ENCODE measurements at places on chromosomes 12 and 14.
A peak's percentile ranks its signal among the peaks of the same experiment; 100 is the strongest.

GRCh38 chr12:44127966-44128710, 292.3 kb downstream of the TMEM117 start:
- DNase-seq: no peak

DNA sequence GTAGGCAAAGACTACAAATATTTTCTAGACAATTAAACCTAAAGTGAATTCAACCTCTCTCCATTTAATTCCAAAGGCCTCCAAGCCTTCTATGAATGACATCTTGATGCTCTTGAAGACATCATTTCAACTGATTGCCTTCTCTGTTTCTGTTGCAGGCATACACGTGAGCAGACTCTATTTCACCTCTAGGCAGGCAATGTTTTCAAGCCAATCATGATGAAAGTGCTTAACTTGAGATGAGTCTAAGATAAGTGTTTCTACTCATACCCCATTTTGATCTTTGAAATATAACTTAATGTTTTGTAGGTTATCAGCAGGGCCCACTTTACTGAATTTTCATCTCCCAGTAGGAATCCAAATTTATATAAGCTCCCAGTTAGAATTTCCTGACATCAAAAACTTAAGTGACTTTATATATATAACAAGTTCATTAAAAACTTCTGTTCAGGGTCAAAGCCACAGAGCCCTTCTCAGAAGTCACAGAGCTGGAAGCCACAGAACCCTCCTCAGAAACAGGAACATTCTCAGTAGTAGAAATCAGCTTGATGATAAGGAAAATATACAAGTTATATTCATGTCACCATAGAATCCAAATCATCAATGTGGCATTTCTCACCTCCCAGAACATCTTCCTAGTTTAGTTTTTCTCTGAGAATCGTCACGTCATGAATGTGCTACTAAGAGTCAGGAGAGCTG, 108.5 kb downstream of the PHLDA1 start:
- DNase-seq: no peak

DNA sequence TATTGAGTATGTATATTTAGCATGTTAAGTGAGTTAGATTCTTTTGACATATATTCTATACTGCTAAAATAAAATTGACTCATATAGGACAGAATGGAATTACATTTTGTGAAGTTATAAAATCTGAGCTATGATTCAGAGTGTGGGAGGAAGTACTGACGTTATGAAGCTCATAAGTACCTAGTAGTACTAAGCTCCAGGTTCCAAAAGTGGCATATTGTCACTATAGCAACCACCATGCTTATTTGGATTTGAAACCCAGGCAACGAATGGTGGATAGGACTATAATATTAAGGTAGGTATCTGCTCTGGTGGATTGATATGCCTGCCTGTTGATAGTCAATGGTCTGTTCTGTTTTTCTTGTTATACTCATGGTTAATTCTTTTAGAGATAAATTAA, 2.2 kb upstream of the FBXO33 start:
- no peak for DNase-seq

GRCh38 chr14:105100910-105101309, 35.7 kb upstream of the GPR132 start:
- peak; percentile 13 for DNase-seq

- no peak for DNase-seq
Measured at GRCh38 chr12:34051486-34051885, 29.2 kb downstream of the ALG10 start.

- DNase-seq: no peak
Measured at GRCh38 chr14:24481622-24482324, 26.3 kb downstream of the CMA1 start.

- DNase-seq: no peak
Measured at GRCh38 chr12:44459569-44459968, 416.5 kb downstream of the NELL2 start.

DNA sequence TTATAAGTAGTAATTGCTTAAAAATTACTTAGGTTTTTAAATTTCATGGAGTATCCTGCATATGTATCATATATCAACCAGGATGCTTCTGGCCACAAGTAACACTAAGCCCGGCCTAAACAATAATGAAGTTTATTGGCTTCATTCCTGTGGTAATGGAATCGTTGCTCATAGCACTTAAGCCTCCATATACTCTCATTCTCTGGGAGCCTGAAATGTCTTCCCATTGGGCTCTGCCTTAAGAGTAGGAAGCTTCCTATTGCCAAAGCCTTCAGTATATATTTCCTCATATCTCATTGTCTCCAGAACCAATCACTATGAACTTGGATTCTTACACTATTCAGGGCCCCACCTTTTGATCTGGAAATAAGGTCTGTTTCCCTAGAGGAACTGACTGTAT, 83.8 kb upstream of the DNM1L start:
- no peak for DNase-seq

DNA sequence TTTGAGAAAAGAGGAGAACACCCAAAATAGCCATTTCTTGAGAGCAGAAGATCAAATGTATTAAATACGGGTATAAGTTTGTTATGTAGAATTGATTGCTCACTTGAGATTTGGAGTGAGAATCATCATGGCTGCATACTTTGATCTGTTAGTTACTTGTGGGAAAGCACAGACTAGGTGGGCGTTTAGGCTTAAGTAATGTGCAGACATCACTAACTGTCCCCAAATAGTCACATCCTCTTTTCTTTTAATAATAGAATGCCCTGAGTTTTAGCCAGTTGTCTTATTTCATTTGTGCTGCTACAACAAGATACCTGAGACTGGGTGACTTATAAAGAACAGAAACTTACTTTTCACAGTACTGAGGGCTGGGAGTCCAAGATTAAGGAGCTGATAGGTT, 14.3 kb upstream of the GTF2A1 start:
- DNase-seq: no peak

DNA sequence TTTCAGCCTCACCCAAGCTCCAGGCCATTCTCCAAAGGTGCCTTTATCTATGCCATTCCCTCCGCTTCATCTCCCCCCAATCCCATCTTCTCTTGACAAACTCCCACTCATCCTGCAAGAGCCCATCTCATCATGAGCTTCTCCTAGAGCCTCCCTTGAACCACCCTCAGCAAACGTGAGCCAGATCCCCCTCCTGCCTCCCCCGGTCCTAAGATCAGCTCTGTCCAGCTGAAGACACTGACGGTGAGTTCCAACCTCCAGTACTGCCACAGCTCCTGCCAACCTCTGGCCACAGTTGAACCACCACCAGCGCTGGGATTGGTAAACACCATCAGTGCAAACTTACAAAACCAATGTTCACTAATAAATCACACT, 124.6 kb downstream of the BCL11B start:
- no peak for DNase-seq

DNA sequence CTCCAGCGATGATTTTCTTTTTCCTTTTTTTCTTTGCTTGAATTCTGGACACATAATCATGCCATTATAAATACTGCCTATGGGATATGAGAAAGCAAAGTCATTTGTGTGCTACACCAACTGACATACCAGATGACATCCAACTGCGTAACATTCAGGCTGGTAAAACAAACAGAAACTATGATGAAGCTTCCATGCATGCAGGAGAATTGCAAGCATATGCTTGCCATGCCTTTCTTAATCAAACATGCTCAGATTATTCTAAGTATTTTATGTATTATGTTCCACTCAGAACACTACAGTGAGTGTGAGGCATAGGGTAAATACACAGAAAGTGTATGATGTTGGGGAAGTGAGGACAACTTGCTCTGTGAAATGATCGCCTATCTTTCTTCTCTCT, 97.4 kb downstream of the C12orf50 start:
- DNase-seq: no peak

Data from aorta (tissue), 5 donors.